Right lobe of liver (tissue), 6 donors: ENCODE measurements at places on chromosomes 1 and 21. TPM values are rescaled to one million over a fixed set of nuclear protein-coding genes. Genes with fewer than 3 reads are reported as not detected.

Gene RAB25
- 1.6 TPM for total RNA-seq

Gene TSPAN1
- 3.3 TPM for total RNA-seq

Gene RAB3B
- 0.07 TPM for total RNA-seq

DNA sequence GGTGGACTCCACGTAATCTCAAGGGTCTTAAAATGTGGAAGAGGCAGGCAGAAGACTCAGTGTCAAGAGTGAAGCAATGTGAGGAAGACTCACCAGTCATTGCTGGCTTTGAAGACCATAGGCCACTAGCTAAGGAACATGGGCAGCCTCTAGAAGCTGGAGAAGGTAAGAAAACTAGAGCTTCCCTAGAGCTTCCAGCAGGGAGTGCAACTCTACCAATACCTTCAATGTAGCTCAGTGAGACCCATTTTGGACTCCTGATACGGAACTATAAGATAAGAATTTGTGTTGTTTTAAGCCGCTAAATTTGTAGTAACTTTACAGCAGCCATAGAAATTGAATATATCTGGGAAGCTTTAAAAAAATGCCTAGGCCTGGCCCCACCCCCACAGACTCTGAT, 18.9 kb downstream of the METTL13 start:
- DNase-seq: no peak
- H3K27ac ChIP-seq: no peak overlapping the region
- no peaks in the 10 kb centered on the region for H3K27me3 ChIP-seq
- H3K4me3 ChIP-seq: no peak overlapping the region

- H3K27me3 ChIP-seq: no peaks in the 10 kb centered on the region
- no peak overlapping the region for H3K27ac ChIP-seq
- H3K36me3 ChIP-seq: no peaks in the 10 kb centered on the region
- no peak overlapping the region for H3K4me3 ChIP-seq
- DNase-seq: no peak
These were observed 34.4 kb upstream of the PSMB2 start for GRCh38 chr1:35675773-35676172.

GRCh38 chr21:40602080-40602479, 244.9 kb downstream of the DSCAM start:
- H3K36me3 ChIP-seq: no peaks in the 10 kb centered on the region
- H3K4me3 ChIP-seq: no peak overlapping the region
- DNase-seq: no peak
- peaks cover 16% of the 10 kb centered on the region for H3K4me1 ChIP-seq
- H3K27me3 ChIP-seq: no peaks in the 10 kb centered on the region

DNA sequence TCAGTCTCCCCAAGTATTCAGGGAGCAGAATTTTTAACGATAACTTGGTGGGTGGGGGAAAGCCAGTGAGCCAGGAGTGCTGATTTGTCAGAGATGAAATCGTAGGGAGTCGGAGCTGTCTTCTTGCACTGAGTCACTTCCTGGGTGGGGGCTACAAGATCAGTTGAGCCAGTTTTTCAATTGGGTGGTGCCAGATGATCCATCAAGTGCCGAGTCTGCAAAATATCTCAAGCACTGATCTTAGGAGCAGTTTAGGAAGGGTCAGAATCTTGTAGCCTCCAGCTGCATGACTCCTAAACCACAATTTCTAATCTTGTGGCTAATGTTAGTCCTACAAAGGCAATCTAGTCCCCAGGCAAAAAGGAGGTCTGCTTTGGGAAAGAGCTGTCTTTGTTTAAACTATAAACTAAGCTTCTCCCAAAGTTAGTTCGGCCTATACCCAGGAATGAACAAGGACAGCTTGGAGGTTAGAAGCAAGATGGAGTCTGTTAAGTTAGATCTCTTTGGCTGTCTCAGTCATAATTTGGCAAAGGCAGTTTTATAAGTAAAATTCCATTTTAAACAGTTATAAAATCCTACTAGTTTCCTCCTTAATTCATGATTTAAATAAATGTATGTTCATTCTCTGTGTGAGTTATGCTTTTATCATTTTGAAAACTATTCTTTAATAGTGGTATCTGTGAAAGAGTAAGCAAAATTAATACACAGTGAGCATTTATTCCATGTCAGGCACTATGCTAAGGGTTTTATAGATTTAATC, 51.7 kb downstream of the SLC16A1 start:
- no peak overlapping the region for H3K27ac ChIP-seq
- H3K27me3 ChIP-seq: no peaks in the 10 kb centered on the region

GRCh38 chr21:32474179-32475059, 61.9 kb downstream of the EVA1C start:
- H3K27ac ChIP-seq: no peak overlapping the region

DNA sequence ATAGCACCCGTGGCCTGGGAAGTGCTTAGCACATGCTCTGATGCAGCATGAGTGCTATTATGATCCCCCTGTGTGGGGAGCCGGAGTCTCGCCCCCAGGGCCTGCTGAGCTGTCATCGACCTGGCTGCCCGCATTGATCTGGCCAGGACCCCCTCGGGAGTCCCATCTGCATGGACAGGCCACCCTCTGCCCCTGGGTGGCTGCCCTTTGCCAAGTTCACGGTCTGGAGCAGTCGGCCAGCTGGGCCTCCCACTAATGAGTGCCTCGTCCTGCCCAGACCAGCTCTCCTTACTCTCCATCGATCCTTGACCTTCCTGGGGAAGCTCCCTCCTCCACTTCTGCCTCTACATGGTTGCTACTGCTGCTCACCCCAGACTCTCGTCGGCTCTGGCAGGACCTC, 121.8 kb upstream of the RUNX3 start:
- H3K36me3 ChIP-seq: no peaks in the 10 kb centered on the region
- H3K27me3 ChIP-seq: no peaks in the 10 kb centered on the region
- no peak overlapping the region for H3K27ac ChIP-seq

GRCh38 chr1:109570414-109570813, 22.0 kb downstream of the GNAI3 start:
- H3K27ac ChIP-seq: no peak overlapping the region
- no peak for DNase-seq
- no peaks in the 10 kb centered on the region for H3K36me3 ChIP-seq
- peaks cover 31% of the 10 kb centered on the region for H3K4me1 ChIP-seq
- no peaks in the 10 kb centered on the region for H3K27me3 ChIP-seq

GRCh38 chr1:205324781-205325180, 3.2 kb upstream of the NUAK2 start:
- H3K27me3 ChIP-seq: no peaks in the 10 kb centered on the region
- no peak overlapping the region for H3K4me3 ChIP-seq
- no peak for DNase-seq
- no peaks in the 10 kb centered on the region for H3K36me3 ChIP-seq
- H3K27ac ChIP-seq: no peak overlapping the region

GRCh38 chr1:21852282-21853130, 40.4 kb downstream of the LDLRAD2 start:
- no peaks in the 10 kb centered on the region for H3K27me3 ChIP-seq
- no peak for DNase-seq
- H3K27ac ChIP-seq: no peak overlapping the region

GRCh38 chr1:197787056-197787455, 11.8 kb upstream of the DENND1B start:
- no peak overlapping the region for H3K4me3 ChIP-seq
- no peak overlapping the region for H3K27ac ChIP-seq
- no peaks in the 10 kb centered on the region for H3K36me3 ChIP-seq
- no peaks in the 10 kb centered on the region for H3K27me3 ChIP-seq
